ENCODE measurements at places on chromosomes 16 and 17. TPM values are rescaled to one million over a fixed set of nuclear protein-coding genes. Genes with fewer than 3 reads are reported as not detected.

WNT9B gene
- not detected for total RNA-seq

HBA1 gene
- total RNA-seq = not detected

SENP3 gene
- total RNA-seq = 104 TPM

DDX28 gene
- 28.4 TPM for total RNA-seq

RAPGEFL1 gene
- 13.0 TPM for total RNA-seq

UTP4 gene
- total RNA-seq = 117 TPM

SLC25A39 gene
- 169 TPM for total RNA-seq

CEMP1 gene
- 0.23 TPM for total RNA-seq

NECAB2 gene
- total RNA-seq = not detected

TAC4 gene
- not detected for total RNA-seq

SYNGR3 gene
- total RNA-seq = 26.3 TPM

SLC4A1 gene
- total RNA-seq = not detected

DNA sequence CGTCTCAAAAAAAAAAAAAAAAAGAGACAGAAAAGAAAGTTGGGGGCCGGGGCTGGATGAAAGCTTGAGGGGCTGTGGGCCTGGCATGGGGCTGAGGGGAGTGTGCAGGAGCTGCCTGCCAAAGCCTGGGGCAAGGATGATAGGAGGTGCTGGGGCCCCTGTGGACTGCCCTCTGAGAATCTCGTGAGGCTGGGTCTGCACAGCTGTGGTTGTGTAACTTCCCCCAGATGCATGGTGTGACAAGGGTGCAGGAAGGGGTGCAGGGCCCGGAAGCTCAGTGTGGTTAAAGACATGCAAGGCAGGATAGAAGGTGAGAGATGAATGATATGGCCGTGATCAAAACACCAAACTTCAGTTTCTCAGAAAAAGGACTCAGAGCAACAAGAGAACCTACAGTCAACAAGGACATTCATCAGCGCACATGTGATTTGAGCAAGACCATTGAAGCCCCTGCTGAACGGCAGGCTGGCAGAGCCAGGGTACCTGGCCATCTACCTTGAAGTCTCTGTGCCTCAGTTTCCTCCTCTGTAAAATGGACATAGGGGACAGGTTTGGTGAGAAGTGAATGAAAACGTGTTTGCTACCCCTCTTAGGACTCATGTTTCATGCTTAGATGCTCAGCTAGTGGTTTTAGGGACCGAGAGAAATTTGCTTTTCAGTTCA is 9.6 kb downstream of the IL32 start:
- peak; percentile 85 for DNase-seq

GRCh38 chr16:50478773-50479149 is 69.4 kb upstream of the NKD1 start:
- no peak for DNase-seq

DNA sequence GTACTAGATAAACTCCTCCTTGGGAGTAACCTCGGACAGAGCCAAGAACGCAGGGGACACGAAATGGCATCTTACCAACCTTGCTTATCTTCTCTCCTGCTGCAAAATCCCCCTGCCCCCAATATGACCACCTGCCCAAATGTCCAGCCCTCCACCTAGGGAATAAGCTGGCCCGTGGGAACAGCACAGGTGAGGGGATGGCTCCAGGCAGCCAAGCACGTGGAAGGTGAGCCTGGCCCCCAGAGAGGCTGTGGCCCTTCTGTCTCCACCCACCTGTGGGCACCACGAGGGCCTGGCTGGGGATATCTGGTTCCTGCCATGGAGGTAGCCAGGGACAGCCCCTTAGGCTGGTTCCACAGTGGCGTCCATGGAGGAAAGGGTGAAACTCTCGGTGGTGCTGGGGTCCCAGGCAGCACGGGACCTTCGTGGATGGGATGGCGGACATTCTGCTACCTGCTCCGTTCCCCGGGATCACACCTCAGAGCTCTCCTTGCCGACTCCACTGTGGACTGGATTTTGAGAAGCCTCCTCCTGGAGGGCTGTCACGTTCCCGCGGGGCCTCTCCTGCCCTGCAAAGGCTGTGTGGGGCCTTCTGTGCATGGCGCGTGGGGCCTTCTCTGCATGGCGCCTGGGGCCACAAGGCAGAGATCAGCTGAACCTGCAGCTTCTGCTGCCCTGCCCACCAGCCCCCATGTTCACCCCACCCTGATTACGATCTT is 388.5 kb upstream of the TNRC6C start:
- no peak for DNase-seq

GRCh38 chr16:14325502-14326401 is 254.6 kb downstream of the MRTFB start:
- no peak for DNase-seq

- no peak for DNase-seq
Observed at GRCh38 chr17:65931246-65932149, 260.4 kb downstream of the CEP112 start.

DNA sequence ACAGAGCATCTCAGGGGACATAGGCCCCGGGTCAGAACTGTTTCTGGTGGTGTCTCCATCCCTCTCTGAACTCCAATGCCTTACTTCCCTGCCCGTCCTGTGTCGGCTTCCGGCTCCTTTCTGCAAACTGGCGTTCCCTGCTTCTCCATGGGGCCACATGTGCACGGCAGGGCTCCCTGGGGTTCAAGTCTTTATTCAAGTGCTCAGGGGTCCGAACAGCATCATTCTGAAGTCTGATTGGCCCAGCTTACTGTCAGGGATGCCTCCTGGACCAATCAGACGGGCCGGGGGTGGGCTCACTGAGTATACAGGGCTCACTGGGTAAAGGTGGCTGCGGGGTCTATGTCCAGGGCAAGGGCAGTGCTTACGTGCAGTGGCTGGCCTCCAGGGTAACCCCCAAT is 17.1 kb downstream of the C16orf82 start:
- no peak for DNase-seq

- no peak for DNase-seq
Observed at GRCh38 chr17:74442291-74442669, 10.4 kb downstream of the GPRC5C start.

DNA sequence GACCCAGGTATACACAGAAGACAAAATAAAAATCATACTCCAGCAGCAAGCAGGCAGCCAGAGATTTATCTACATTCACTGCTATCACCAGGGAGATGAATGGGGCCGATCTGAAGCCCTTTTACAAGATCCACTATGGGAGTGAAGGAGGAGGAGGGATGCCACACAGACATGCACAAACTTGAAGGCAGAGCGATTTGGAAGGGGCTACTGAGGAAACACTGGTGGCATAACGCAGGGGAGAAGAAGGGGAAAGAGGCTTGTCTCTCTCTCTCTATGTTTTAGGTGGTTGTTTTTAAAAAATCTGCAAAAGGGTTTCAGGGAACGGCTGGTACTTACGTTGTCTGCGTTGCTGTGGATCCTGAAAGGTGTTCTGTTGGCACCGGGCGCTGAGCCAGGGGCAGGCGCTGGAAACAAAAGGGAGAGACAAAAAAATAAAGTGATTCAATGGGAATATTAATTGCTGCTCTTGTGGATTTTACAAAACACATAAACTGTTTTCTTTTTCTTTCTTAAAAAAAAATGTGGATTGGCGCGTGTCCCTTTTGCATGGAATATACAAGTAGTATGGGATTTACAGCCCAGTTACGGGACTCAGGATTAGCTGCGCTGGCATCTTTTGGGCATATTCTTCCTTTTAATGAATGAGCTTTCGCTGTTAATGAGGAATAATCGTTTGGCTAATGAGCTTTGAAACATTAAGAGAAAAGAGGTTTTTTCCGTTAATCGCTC is 255.3 kb upstream of the PMFBP1 start:
- DNase-seq = no peak

DNA sequence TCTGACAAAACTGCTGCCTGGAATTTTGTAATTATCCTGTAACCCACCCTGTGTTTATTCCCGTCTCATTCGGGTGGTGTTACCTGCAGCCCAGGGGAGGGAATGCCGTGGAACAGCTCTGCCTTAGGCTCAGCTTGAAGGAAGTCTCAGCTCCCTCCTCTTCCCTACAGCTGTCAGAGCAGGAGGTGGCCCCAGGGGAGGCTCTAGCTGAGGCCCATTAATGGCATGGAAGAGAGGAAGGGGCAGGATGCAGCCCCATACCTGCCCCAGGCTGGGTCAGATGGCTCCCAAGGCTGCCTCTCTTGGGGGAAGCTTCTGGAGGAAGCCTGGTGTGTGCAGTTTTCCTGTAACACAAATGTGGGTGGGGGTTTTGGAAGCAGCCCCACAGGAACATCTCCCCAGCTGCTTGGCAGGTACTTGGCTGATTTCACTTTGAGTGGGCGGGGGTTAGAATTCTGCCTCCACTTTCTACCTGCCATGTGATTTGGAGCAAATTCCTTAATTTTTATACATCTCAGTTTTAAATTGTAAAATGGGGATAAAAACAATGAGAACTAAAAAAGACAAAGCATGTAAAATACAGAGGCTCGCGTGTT is 103.9 kb downstream of the MGAT5B start:
- DNase-seq = no peak

DNA sequence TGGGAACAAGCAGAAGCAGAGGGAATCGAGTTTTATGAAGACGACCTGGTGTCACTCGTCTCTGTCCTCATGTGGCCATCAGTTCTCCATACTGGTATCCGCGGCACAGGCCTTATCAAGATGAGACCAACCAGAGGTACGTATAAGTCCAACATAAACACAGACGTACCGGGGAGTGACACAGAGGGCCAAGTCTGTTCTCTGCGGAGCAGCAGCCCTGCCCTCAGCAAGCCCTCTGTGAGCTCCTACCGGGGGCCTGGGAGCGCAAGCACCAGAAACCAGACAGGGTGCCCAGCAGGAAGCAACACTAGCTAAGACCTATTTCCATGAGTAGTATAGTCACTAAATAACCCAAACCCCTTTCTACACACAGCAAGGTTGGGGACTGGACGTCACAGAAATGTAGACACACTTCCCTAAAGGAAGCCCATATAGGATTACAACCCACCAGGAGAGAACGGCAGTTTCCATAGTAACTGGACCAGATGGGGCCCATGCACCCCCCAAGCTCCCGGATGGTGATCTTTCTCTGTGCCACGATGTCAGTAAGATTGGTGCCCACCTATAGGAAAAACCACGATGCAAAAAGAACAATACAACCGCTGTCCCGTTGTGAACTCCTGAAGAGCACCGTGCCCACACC is 911 bp downstream of the ARL16 start:
- DNase-seq = no peak

DNA sequence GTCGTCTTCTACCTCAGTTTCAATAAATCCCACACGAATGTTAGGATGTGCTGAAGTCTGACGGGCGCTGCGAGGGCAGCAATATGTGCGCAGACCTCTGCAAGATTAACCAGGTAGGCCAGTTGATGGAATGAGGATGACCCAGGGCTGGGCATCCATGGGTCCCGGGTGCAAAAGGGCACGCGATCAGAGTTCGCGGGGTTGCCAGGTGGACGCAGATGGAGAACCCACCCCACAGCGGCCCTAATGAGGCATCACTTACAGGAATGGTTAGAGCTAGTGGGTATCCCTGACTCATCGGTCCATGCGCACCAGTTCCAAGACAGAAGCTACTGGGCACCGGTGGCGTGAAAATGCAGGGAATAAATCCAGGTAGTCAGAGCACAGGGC is 2116.0 kb downstream of the TP53TG3F start:
- no peak for DNase-seq

- no peak for DNase-seq
Observed at GRCh38 chr17:55063885-55064874, 95.6 kb downstream of the STXBP4 start.

GRCh38 chr17:77266213-77266612 is 125.4 kb downstream of the SEC14L1 start:
- no peak for DNase-seq

DNA sequence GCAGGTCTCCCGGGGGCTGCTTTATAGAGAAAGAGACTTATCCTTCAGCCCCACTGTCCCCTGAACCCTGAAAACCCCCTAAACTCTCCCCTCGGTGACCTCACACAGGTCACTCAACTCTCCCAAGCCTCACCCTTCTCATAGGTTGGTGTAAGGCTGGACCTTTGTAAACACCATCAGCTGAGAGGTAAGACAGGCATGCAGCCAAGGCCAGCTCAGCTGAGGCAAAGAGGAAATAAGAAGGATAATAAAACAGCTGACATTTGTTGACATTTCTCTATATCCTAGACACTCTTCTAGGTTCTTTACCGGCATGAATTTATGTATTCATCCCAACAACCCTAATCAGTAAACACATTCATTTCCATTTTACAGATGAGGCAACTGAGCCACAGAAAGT is 134.3 kb downstream of the CCT6B start:
- no peak for DNase-seq

DNA sequence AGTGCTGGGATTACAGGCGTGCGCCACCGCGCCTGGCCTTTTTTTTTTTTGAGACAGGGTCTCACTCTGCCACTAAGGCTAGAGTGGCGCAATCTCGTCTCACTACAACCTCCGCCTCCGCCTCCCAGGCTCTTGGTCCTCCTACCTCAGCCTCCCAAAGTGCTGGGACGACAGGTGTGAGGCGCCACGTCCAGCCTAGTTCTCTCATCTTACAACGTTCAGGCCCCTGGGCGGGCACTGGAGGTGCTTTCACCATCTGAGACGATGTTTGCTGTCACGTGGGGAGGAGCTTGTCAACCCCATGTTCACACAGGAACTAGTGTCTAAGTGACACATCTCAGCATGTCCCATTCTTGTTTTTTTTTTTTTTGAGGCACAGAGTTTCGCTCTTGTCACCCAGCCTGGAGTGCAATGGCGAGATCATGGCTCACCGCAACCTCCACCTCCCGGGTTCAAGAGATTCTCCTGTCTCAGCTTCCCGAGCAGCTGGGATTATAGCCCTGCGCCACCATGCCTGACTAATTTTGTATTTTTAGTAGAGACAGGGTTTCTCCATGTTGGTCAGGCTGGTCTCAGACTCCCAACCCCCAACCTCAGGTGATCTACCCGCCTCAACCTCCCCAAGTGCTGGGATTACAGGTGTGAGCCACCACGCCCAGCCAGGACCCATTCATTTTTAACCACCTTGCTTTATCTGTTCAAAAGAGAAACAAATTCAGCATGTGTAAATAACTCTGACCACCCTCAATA is 5.2 kb upstream of the FANCA start:
- DNase-seq = no peak

DNA sequence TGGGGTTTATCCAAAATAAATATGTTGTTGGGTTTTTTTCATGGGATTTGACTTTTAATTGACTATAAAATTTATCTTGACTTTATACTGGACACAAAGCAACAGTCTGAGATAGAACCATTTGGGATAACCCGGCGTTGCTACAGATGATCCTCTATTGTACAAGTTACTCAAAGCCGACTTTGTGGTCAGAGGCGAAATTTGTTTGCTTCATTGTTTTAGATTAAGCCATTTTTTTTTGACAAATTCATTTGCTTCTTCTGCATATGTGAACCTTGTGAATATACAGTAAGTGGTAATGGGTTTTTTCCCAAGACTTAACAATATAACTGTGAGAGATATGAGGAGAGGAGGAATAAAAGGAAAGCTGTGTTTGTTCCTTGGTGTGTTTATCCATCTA is 11.8 kb downstream of the MYO1D start:
- DNase-seq = no peak
